ENCODE measurements at places on chromosomes 6 and 20.

- DNase-seq, result peak; percentile 71
Observed at GRCh38 chr20:539191-539590, 4.4 kb downstream of the CSNK2A1 start.

DNA sequence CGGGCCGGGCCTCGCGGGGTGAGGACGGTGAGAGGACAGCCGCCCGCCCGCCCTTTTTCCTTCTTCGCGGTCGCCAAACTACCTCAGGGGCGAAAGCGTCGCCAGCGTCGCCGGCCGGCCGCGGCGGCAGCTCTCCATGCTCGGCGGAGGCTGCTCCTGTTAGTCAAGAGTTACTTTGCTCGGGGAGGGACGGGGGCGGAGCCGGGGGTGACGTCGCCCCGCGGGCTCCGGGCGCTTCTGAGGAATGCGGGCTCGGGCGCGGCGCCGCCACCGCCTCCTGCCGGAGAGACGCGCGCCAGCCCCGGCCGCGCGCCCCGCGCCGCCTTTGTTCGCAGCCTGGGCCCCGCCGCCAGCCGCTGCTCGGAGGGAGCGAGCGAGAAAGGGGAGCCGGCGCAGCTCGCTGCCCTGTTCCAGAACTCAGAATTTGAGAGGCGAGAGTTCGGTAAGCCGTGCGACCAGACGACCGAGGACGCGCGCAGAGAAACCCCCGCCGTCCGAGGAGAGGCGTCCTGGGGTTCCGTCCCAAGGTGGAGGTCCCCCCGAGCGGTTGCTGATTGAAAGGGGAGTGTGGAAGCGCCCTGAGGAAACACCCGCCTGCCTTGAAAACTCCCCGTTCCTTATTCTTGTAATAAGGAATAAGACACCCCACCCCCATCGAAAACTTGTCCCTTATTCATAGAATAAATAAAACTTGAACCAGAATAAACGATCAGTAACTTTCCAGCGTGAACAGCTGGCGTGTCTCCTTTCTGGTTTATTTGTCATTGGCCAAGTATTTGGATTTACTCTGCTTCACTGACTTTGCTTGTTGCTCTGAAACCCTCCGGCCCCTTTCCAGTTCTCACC, at the start of gene PTPRK:
PTPRK (minus strand) TSS at position 164 of the 846 bp plus-strand sequence. CDS start 241 bp downstream, outside the sequence.
- DNase-seq, result peak; percentile 68

- no peak for DNase-seq
Observed at GRCh38 chr20:10094566-10095173, 59.9 kb downstream of the ANKEF1 start.

DNA sequence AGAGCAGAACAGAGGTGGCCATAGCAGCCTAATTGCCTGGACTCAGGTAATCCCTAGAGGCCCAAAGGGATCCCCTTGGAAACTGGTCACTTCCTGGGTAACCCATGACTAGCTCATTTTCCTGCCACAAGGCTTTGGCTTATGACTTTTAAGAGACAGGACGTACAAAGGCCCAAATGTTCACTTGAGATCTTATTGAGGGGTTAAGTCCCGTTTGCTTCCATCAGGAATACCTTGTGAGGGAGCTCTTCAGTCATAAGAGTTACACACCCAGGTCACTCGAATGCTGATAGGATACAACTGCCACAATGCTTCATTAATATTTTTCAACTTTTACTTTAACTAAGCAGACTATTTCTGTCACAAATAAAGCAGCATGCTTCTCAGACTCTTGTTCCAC, 51.7 kb downstream of the TMEM170B start:
- no peak for DNase-seq

- no peak for DNase-seq
Observed at GRCh38 chr6:166800137-166800536, 156.2 kb downstream of the RNASET2 start.

DNA sequence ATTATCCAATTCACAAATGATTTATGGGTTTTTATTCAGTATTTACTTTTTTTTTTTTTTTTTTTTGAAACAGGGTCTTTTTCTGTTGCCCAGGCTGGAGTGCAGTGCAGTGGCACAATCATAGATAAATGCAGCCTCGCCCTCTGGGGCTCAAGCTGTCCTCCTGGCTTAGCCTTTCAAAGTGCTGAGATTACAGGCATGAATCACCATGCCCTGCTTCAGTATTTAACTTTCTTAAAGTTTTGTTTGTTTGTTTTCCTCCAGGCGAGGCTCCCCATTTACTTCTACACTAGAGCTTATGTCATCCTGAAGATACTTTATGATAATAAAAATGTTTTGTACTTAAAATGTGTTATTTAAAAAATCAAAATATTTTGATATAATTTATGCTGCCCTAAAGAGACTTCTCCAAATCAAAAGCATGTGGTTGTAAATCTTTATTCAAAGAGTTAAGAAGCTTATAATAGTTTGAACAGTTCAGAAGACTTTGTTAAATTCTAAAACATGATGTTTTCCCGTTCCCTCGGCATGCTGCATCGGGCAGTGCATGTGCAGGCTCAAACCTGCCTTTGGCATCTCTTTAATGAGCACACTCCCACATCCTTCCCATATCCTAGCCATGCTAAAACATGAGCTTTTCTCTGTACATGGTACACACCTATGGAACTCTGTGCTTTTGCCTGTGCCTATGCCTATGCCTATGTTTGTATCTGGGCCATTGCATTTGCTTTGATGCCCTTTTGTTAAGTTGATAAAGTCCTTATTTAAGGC, 11.0 kb downstream of the SMPDL3A start:
- no peak for DNase-seq

GRCh38 chr20:58179432-58180099, 48.9 kb downstream of the ANKRD60 start:
- peak; percentile 76 for DNase-seq

GRCh38 chr6:49743429-49743828, 759 bp downstream of the CRISP3 start:
- DNase-seq, result no peak

Measured in suppressor macrophage (primary cell).